ENCODE measurements at places on chromosomes 11 and 22. TPM values are rescaled to one million over a fixed set of nuclear protein-coding genes. Genes with fewer than 3 reads are reported as not detected.

Gene OR8G5
- total RNA-seq = not detected

DNA sequence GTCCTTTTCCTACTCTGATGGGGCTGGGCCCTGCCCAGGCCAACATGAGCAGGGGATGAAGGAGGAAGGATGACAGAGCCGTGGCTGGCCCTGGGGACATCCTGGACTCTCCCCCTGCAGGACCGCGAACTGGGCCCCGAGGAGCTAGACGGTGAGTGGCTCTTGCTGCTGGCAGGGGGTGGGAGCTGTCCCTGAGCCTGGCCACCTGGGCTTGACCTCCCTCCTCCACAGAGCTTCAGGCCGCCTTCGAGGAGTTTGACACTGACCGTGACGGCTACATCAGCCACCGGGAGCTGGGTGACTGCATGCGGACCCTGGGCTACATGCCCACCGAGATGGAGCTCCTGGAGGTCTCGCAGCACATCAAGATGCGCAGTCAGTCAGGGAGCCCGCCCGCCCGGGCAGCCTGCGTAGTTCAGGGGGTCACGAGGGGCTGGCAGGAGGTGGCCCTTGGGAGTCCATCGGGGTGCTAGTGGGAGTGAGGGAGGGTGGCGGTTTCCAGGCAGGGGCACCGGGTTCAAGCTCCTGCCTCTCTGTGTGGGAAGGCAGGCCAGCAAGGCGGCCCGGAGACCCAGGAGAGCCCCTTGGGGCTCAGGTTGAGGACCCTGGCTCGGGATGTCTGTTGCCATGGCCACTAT lies 1.0 kb downstream of the CABP4 start:
- H3K4me1 ChIP-seq = no peaks in the 10 kb centered on the region
- no peak overlapping the region for H3K4me3 ChIP-seq

GRCh38 chr22:38860283-38861169 lies 11.5 kb downstream of the CBX6 start:
- H3K27me3 ChIP-seq = peaks cover 6% of the 10 kb centered on the region
- no peak overlapping the region for H3K27ac ChIP-seq
- H3K4me1 ChIP-seq = no peaks in the 10 kb centered on the region
- H3K4me3 ChIP-seq = no peak overlapping the region
- H3K36me3 ChIP-seq = peaks cover 6% of the 10 kb centered on the region

DNA sequence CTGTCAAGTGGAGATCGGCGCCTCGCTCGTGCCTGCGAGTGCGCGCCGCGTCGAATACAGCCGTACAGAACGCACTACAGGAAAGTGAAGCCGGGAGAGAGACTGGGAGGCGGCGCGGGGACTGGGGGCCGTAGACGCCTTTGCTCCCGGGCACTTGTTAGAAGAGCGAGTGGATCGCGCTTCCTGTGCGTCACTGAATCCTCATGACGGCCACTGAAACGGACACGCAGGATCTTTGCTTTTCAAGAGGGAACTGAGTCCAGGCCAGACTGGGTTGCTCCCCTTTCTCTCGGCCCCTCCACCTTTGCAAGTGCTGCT lies 314 bp downstream of the RIC8A start:
- peaks cover 62% of the 10 kb centered on the region for H3K36me3 ChIP-seq
- peak; percentile 68 for DNase-seq
- peak overlapping the region; percentile 70 for H3K4me3 ChIP-seq
- peak overlapping the region; percentile 88 for H3K27ac ChIP-seq

Measured in IMR-90 (cell line).